ENCODE measurements at places on chromosomes 6 and 20.
A peak's percentile ranks its signal among the peaks of the same experiment; 100 is the strongest.

- no peak for DNase-seq
These were observed 306.5 kb upstream of the MAP3K7 start for GRCh38 chr6:90893400-90893799.

- DNase-seq, result no peak
These were observed 166.6 kb downstream of the PDSS2 start for GRCh38 chr6:107292715-107293271.

GRCh38 chr20:23350904-23351838 lies 580 bp downstream of the NXT1 start:
- DNase-seq, result peak; percentile 36

DNA sequence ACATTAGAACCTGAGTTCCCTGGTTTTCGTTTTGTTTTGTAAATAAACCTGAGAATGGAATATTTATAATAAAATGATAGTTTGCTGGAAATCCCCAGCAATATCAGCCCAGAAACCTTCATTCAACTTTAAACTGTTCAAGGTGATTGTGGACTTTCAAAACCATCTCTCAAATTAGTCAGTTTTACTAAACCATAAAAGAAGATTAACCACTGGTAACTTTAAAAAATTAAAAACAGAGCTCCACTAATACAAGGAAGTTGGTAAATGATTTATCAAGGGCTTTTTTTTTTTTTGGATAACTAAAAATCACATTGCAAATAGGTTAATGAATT lies 10.0 kb downstream of the MBOAT1 start:
- no peak for DNase-seq

DNA sequence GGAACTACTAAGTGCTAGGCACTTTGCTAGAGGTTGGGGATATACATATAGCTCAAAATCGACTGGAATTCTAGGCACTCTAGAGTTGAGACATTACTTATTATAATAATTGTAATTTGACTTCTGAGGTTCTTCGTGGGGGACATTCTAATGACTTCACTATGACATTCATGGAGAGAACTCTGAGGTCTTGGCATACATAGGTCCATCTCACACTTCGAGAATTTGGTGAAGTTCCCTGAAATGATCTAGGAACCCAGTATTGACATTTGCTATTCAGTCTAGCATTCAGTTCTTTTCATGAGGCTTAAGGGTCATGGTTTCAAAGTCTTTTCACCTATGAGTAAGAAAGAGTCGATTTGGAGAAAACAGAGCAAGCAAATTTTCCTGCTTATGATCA lies 446.6 kb upstream of the JAG1 start:
- DNase-seq, result no peak

DNA sequence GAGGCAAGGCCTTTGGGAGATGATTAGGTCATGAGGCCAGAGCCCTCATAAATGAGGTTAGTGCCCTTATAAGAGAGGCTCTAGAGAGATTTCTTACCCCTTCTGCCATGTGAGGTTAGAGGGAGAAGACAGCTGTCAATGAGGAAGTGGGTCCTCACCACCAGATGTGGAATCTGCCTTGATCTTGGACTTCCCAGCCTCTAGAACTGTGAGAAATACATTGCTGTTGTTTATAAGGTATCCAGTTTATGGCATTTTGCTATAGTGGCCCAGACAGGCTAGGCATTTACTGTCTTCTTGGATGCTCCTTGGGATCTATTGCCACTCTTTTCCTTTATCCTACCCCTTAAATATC lies 57.1 kb upstream of the CITED2 start:
- DNase-seq, result no peak

DNA sequence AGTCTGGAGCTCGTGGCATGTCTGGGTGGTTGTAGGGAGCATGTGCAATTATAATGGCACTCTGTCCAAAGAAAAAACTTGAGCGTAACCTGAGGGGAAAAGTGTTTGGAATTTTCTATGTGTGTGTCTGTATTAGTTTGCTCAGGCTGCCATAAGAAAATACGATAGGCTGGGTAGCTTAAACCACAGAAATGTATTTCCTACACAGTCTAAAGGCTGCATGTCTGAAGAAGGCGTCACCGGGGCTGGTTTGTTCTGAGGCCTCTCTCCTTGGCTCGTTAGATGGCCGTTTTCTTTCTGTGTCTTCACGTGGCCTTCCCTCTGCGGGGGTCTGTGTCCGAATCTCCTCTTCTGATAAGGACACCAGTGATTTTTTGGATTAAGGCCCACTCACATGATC lies 59.0 kb downstream of the IGF2R start:
- no peak for DNase-seq

GRCh38 chr6:54992789-54993188 lies 146.2 kb downstream of the FAM83B start:
- DNase-seq, result peak; percentile 30

DNA sequence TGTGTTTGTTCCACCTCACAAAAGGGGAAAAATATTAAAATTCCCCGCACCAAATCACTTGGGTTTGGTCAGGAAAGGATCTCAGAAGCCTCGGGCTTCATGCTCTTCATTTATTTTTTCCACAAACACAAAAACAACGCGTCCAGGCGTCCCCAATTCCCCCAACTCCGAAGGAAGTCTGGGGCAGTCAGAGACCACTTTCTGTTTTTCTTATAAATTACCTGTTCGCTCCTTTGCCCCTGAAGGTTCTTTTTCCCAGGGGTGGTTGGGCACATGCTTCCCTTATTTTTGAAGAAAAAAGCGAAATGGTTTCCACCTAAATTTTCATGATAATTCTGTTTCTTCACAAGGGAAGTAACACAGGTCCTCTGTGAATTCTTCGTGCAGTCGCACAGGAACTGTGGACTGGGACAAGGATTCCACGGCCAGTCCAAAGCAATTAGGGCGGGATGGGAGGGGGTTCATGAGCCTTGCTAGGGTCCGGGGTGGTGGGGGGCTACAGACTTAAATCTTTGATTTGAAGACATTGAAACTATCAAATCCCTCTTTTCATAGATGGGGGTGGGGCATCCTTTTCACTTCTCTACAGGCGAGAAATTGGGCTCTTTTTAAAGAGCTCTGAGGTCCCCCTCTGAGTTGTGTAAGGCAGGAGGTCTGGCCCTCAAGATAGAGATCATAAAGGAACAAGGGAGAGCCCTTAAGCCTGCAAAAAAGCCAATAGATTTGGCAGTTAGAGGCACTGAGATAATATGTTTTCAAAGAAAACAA lies 30.5 kb upstream of the HFE start:
- peak; percentile 35 for DNase-seq

- DNase-seq, result no peak
These were observed 185.6 kb downstream of the OR2B2 start for GRCh38 chr6:27726619-27727023.

GRCh38 chr20:25085756-25086495 lies 4.0 kb upstream of the VSX1 start:
- no peak for DNase-seq

GRCh38 chr6:89154131-89154530 lies 8.3 kb downstream of the PM20D2 start:
- peak; percentile 32 for DNase-seq

DNA sequence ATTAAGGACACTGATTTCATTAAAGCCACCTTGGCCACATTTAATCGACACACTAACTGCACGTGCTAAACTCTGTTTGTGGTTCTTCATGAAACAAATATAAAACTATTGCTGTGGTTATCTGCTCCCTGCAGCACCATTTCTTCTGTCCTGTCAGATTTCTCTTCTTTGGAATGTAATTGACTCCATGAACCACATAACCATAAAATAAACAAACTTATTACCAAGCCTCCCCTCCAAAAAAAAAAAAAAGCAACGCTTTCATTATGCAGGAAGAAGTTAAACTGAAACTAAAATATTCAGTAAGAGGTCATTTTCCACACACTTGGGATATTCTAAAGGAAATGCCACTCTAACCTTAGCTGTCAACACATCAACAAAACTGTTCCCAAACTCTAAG lies 319.1 kb upstream of the NT5E start:
- no peak for DNase-seq

GRCh38 chr6:114304304-114304887 lies 38.4 kb downstream of the HS3ST5 start:
- peak; percentile 43 for DNase-seq

GRCh38 chr6:11833626-11834592 lies 55.3 kb upstream of the ADTRP start:
- no peak for DNase-seq

DNA sequence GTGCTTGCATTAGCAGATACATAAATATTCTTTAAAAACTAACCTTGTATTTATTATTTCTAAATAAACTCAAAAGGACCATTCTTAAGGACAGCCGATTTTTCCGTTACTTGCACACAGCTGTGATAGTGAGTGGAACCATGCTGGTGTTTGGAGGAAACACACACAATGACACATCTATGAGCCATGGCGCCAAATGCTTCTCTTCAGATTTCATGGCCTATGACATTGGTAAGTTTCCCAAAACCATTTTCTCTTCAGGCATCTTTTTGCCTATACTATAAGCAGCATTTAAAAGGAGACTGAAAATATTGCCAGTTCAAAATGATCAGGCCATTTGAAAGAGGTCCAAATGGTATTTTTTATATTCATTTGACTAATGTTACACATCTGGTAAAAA lies 92.3 kb downstream of the ATRN start:
- no peak for DNase-seq

DNA sequence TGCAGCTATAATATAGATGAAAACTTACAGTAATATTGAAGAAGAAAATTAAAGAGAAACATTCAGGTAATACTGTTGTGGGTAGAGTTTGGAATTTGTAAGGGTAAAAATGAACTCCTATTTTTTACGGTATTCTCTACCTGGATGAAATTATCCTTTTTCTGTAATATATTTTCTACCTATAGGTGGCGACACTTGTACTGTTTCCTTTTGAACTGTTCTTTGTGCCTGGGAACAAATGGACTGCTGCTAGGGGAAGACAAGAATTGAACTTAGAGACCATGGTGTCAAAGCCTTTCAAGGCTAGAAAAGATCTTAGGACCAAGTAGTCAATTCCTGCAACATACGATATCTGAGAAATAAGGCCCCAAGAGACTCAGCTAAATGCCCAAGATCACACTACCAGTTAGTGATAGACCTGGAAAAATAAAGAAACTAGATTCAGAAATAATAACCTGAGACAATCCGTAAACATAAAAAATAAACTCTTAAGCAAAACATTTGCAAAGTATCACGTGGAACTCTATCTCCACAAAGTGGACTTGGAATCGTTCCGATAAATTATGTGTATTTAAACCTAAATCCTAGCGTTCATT lies 383.8 kb downstream of the TFAP2A start:
- DNase-seq, result no peak

DNA sequence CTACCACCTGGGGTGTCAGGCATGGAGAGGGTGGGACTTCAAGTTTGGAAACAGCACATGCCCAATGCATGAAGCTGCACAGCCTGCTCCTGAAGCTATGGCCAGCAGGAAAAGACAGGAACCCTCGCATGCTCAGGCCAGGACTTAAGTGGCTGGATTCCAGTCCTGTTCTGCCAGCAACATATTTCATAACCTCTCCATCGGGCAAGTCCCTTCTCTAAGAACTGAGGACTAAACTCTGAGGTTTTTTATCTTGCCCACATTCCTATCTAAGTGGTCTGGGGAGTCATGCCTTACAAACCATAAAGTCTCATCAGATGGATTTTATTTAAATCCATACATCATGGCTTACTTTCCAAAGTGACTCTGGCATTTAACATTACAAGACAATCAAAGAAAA lies 27.5 kb upstream of the AGPAT4 start:
- peak; percentile 92 for DNase-seq

DNA sequence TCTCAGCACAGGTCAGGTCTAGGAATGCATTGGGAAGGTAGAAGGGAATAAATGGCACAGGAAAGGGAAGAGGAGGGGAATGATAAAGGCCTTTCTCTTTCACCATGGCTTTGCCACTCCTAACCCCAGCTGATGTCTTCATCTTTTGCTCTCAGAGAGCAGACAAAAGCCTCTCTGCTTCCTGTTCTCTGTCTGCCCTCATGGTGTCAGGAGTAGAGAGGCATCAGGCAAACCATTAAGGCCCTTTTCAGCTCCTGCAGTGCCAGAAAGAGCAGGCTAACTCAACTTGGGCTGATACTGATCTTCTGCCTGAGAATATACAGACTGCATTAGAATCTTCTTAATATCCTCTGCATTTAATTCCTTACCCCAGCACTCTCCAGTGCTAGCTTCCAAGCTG lies 48.0 kb upstream of the STXBP5 start:
- no peak for DNase-seq
